ENCODE measurements at places on chromosomes 6 and 20.

DNA sequence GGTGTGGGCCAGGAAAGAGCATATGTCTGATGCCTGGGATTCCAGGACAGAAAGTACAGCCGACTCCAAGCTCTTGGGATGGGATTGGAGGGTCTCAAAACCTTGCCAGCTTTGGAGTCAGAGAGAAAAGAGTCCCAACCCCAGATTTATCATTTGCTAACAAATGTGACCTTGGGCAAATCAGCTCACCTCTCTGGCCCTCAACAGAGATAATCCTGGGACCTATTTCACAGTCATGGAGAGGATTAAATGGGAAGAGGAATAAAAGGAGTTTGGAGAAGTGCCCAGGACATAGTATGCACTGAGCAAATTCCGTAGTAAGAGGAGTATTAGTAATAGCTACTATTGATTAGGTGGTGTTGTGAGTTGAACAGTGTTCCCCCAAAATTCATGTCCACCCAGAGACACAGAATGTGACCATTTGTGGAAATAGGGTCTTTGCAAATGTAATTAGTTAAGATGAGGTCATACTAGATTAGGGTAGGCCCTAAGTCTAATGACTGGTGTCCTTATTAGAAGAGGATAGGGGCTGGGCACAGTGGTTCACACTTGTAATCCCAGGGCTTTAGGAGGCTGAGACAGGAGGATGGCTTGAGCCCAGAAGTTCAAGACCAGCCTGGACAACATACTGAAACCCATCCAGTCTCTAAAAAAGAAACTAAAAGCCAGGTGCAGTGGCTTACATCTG, 17.1 kb downstream of the RIPOR3 start:
- no peak for DNase-seq

DNA sequence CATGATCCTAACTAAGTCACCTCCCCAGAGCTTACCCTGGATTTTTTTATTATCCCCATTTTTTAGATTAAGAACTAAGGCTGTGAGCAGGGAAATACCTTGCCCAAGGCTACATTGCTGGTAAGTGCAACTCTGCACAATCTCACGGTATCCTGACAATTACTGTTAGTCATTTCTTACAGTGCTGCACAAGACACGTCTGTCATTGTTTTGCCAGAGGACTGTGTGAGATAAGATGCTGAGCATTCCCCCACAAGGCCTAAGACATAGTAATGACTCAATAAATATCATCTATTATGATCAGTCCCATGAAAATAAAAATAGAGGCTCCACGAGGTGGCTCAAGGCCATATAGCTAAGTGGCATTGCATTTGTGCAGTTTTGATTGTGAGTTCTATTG, 21.0 kb downstream of the PFDN4 start:
- DNase-seq, result no peak

DNA sequence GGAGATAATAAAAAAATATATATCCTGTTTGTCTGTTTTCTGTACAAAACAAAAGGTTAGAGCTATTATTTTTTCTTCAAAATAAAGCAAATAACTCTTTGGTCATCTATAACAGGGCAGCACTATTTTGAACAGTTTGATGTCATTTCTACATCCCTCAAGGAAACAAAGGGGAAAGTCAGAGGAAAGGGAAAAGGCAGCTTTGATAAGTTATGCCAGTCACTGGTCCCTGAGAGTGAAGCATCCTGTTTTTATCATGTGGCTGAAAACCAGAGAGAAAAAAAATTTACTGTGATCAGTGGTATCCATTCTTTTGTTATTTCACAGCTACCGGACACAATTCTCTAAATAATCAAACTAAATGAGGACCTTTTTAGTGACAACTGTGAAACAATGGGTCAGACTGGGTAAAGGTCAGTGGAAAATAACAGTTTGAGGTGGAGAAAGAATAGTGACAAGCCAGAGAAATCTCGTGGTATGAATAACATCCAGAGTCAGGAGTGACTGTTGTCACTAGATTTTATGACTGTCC, 356.0 kb downstream of the HDGFL1 start:
- DNase-seq, result no peak

DNA sequence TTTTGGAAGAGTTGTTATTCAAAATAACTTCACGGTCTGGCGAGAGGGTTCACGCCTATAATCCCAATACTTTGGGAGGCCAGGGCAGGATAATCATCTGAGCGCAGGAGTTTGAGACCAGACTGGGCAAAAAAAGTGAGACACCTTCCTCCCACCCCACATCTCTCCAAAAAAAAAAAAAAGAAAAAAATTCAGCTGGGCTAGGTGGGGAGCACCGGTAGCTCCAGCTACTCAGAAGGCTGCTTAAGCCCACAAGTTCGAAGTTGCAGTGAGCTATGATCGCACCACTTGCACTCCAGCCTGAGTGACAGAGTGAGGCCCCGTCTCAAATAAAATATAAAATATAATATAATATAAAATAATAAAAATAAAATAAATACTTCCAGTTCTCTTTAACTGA, 10.4 kb downstream of the OR2B2 start:
- no peak for DNase-seq

- DNase-seq, result no peak
Observed at GRCh38 chr6:104711371-104711770, 148.3 kb downstream of the HACE1 start.

DNA sequence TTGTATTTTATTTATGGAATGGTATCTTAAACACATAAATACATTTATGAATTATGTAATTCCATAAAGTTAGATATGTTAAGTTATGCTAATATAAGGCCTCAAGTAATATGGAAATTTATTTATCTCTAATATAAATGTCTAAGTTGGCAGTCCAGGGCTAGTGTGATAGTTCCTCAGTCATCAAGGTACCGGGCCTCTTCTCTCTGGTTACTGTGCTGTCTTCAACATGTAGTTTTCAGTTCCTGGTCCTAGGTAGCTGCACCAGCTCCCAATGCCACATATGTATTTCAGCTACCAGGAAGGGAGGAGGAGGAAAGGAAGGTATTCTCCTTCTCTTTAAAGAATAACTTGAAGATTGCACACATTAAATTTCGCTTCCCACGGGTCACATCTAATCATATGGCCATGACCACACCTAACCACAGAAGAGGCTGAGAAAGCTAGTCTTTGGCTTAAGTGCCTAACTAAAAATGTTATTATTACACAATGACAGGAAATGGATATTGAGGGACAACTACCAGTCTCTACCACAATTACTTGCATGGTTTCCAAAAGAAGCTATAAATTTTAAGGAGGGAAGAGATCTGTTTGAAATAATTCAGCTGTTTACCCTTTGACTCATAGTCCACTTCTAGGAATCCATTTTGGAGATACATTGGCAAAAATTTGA, 68.6 kb downstream of the BCKDHB start:
- no peak for DNase-seq

- no peak for DNase-seq
Observed at GRCh38 chr6:157887892-157888291, 64.8 kb downstream of the SNX9 start.

- DNase-seq, result no peak
Observed at GRCh38 chr6:131685266-131685780, 15.9 kb downstream of the OR2A4 start.

GRCh38 chr6:135268740-135269139, 87.6 kb downstream of the MYB start:
- no peak for DNase-seq

DNA sequence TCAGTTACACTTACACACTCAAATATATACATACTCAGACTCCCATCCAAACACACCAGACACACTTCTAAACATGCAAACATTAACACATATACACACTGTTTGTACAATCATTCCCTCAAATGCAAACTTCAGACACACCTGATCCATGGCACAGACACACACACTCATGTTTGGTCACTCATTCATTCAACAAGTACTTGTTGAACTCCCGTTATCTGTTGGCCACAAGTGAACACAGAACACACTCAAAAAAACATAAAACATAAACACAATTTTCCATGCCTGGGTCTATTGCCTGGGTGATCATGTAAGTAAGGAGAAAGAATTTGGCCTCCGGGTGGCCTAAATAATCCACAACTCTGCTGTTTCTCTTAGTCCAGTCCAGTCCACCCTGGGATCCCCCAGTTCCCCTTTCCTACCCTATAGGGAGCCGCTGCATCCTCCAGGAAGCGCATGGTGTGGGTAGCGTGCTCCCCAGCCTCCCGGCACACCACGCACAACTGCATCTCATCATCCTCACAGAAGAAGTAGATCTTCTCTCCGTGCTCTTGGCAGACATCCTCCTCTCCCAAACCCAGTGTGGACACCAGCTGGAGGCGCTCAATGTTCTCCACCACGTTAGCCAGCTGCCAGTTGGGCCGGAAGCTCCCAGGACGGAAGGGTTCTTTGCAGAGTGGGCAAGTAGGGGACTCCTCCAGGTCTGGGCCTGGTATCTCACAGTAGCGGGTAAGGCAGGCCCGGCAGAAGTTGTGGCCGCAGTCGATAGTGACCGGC, 815 bp downstream of the TRIM10 start:
- DNase-seq, result no peak

- DNase-seq, result no peak
Observed at GRCh38 chr6:42777126-42777822, 4.6 kb upstream of the BICRAL start.

DNA sequence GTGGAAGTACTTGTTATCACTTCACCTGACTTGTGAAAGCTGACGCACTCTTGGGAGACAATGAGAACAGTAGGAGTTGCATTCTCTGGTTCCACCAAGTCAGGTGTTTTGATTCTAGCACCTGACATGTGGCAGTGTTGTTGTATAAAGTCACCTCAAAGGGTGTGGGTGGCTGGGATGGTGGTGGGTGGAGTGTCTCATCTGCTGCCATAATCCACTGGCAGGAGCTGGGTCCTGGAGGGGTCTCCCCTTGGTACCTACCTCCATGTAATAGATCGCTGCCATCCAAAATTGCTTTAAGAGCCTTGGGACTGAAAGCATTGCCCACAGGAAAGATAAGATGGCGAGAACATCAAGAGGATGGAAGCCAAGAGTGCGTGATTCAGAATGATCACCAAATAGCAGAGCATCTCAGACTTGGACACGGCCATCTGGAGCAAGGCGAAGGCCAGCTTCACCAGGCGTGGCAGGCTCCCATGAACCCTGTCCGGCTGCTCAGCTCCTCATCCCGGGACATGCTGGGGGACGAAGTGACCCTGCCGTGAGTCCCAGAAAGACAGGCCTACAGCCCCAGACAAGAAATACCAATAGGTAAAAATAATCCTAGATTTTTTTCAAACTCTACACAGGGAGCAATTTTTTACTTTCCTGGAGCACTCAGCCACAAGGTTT, 56.6 kb downstream of the NPEPL1 start:
- DNase-seq, result no peak

- DNase-seq, result no peak
Observed at GRCh38 chr6:118667988-118668387, 16.6 kb upstream of the CEP85L start.

- peak; percentile 58 for DNase-seq
Observed at GRCh38 chr20:51563486-51564332, 21.2 kb upstream of the NFATC2 start.

- DNase-seq, result no peak
Observed at GRCh38 chr6:11179419-11180202, 52.9 kb downstream of the NEDD9 start.

- no peak for DNase-seq
Observed at GRCh38 chr20:9492067-9492466, 22.3 kb upstream of the LAMP5 start.

GRCh38 chr20:40588891-40589290, 100.1 kb downstream of the MAFB start:
- no peak for DNase-seq

GRCh38 chr6:22357724-22358189, 60.9 kb upstream of the PRL start:
- DNase-seq, result no peak

- no peak for DNase-seq
Observed at GRCh38 chr6:95948324-95948723, 67.5 kb upstream of the FUT9 start.

- DNase-seq, result peak; percentile 20
Observed at GRCh38 chr20:7094438-7094997, 327.0 kb downstream of the BMP2 start.
